ENCODE measurements at places on chromosomes 1 and 21.

- no peak for DNase-seq
Measured at GRCh38 chr1:203871114-203871880, 9.9 kb downstream of the SNRPE start.

GRCh38 chr1:94351481-94351880, 66.7 kb upstream of the ABCD3 start:
- DNase-seq = no peak

DNA sequence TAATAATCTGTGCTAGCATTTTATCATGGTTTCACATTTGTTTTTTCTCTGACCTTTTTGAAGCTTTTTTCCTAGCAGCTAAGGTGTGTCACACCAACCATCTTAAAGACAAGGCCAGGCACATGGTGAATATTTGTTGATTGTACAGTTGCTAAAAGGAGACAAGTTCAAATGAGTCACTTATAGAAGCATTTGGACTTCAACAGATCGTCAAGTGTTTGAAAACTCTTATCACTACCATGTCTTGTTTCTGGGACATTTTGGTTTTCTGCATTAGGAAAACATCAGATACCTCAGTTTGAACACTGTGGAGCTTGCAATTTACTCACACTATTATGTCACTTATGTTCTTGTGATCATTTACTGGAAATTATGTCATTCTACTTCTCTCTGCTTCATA, 407.3 kb downstream of the USP25 start:
- DNase-seq = no peak

GRCh38 chr1:43370564-43370963, 2.8 kb upstream of the ELOVL1 start:
- DNase-seq = no peak

DNA sequence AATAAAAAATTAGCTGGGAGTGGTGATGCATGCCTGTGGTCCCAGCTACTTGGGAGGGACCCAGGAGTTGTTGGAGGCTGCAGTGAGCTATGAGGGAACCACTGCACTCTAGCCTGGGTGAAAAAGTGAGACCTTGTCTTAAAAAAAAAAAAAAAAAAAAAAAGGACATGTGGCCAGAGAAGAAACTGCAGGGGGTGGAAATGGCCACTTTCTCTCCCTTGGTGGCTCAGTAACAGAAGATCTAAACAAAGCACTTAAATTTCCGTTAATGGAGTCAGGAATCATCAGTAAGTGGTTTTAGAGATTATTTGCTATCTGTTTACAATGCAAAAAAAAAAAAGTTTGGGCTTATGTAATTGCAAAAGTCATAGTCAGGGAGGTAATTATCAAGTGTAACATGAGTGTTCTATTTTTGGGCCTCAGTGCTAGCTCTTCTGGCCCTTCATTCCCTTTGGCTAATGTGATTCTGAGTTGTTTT, 19.3 kb upstream of the OPRD1 start:
- no peak for DNase-seq

GRCh38 chr1:198179556-198179981, 22.8 kb downstream of the NEK7 start:
- no peak for DNase-seq

DNA sequence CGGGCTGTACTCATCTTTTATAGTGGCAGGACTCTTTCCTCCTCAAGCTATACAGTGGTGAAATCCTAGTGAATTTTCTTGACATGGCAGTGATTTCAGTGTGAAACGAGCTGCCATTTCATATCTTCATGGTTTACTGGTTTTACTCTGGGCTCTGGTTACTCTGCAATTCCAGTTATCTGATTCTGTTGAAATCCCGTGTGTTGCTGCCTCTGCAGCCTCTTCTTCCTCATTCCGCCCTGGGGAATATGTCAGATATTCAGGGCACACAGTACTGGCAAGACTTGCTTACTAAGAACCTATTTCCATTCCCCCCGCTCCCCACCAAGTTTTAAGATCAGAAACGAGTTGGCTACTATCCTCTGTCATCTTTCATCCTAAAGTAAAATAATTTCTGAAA, 7.9 kb upstream of the OR2B11 start:
- no peak for DNase-seq

- DNase-seq = no peak
Measured at GRCh38 chr1:189206617-189207016, 1271.0 kb downstream of the BRINP3 start.

GRCh38 chr1:183716286-183716685, 63.2 kb upstream of the APOBEC4 start:
- DNase-seq = no peak

DNA sequence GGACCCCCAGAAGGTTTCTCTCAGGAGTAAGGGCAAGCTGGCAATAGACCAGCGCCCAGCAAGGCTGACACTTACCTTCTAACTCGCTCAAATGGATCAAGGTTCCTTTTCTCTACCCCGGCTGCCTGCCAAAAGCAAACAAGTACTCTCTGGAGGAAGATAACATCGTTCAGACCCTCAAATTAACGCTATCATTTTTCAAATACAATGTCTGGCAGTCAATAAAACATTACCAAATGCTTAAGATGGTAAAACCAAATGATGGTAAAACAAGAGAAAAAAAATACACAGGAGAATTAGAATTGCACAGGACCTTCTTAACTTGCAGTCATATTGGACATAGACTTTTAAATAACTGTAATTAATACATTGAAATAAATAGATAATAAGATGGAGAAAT, 148.1 kb downstream of the SPATA46 start:
- no peak for DNase-seq

GRCh38 chr1:223444411-223444810, 51.2 kb downstream of the CCDC185 start:
- DNase-seq = no peak

GRCh38 chr1:192983349-192983980, 75.7 kb downstream of the UCHL5 start:
- no peak for DNase-seq

DNA sequence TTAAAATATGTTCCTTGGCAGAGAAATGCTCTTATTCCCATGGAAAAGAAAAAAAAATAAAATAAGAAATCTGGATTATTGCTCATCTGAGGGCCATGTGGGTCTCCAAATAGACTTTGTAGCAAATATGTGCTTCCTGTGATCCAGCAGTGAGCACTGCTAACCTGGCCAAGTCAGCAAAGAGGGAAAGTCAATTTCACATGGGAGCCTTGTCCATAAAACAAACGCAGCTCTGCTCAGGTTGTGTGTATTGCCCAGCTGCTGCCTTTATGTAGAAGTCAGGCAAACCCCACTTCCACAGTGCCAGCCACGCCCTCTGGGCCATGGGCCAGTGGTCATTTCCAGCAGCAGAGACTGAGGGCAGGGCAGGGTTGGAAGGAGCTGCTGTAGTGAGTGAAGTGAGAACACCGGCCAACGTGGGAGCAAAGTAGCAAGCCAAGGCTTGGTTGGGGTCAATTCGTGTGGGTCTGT, 174.3 kb downstream of the LYPLAL1 start:
- DNase-seq = no peak
